Stimulated activated CD4-positive, alpha-beta T cell treated with anti-CD3 and anti-CD28 coated beads, TNF-alpha, amount 100 ng/mL, for 4 hours (primary cell): ENCODE measurements at places on chromosomes 6 and 20.

DNA sequence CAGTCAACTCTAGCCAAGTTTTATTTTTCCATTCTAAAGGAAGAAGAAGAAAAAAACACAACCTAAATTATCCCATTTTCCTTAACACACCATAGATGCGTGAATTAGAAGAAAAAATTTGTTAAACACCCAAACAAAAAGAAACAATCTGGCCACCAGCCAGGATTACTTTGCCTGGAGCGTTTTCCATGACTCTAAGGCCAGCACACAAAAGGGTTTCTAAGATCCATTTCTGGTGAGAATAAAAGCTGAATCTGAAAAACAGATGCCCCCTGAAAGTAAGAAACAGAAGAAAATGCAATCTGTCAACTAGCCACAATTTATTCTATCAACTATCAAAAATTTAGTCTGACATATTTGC, 267.2 kb upstream of the SULF2 start:
- no peak for DNase-seq

- no peak for DNase-seq
Measured at GRCh38 chr6:92681401-92681800, 738.0 kb downstream of the EPHA7 start.

DNA sequence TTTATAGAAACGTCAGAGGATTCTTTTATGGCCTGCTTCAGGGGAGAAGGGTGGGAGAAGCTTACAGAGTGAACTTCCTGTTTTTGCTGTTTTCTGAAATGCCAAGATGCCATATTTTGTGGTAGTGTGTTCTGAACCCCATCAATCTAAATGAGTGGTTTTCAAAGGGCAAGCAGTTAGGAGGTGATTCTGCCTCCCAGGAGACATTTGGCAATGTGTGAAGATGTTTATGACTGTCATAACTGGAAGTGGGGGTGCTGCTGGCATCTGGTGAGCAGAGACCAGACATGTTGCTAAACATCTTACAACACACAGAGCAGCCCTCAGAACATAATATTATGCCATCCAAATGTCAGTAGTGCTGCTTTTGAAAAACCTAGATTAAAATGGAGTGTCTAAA, 6.0 kb upstream of the PRL start:
- DNase-seq: no peak

GRCh38 chr6:81881660-81882059, 129.2 kb upstream of the TENT5A start:
- no peak for DNase-seq

DNA sequence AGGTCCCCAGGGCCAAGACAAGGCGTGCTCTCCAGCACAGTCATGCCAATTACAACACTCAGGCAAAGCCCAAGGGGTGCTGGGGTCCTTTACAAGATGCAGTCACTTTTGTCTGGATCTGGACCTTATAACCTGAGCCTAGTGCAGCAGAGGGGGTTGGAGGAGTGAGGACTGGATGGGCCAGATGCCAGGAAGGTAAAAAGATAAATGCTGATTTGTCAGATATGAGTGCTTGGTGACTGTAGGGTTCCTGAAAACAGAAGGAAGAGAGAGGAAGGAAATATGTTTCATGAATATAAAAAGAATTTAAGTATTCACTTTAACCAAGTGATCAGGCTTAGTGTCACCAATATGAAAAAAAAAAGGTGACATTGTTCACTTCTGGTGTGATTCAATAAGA, 43.4 kb upstream of the TFAP2A start:
- no peak for DNase-seq

DNA sequence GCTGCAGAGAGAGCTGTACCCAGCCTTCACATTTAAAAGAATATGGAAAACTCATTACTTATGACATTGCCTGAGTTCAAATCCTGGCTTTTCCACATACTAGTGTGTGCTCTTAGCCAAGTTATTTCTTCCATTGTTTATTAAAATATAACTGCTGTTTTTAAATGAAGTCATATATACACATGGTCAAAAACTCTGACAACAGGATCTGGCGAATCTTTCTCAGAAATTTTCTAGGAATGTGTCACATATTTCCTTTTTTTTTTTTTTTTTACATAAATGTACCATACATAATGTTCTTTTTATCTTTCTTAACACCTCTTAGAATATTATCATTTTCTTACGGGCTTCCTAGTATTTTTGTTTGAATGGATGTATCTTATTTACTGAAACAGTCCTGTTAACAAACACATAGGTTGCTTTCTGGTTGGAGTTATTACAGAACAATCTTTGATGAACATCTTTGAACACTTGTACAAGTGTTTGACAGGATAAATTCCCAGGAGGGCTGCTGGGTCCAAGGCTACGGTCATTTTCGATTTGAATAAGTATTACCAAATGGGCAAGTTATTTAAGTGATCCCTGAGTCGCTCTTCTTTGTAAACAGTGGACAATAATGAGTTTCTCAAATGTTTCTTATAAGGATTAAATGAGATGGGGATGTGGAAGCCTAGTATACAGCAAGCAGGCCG, 1.6 kb upstream of the SNX9 start:
- DNase-seq: no peak

DNA sequence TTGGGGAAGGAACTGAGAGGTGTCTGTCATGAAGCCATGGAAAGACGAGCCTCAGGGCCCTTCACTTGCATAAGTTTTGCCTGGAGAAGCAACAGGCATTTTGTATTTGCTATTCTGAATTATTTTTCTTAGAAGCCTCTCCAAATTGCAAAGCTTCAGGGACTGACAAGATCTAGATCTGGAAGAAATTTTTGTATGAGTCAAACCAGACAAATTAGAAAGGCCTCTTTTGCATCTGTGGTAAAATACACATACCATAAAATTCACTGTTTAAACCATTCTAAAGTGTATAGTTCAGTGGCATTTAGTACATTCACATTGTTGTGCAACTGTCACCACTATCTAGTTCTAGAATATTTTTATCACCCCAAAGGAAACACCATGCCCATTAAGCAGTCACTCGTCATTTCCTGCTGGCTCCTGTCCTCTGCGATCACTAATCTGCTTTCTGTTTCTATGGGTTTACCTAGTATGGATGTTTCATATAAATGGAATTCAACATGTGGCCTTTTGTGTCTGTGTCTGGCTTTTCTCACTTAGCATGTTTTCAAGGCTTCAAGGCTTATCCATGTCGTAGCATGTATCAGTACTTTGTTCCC, 269.1 kb downstream of the PHF3 start:
- DNase-seq: no peak

- no peak for DNase-seq
Measured at GRCh38 chr6:135094403-135094821, 39.8 kb upstream of the HBS1L start.

- no peak for DNase-seq
Measured at GRCh38 chr6:13027207-13027606, 301.1 kb downstream of the TBC1D7 start.

DNA sequence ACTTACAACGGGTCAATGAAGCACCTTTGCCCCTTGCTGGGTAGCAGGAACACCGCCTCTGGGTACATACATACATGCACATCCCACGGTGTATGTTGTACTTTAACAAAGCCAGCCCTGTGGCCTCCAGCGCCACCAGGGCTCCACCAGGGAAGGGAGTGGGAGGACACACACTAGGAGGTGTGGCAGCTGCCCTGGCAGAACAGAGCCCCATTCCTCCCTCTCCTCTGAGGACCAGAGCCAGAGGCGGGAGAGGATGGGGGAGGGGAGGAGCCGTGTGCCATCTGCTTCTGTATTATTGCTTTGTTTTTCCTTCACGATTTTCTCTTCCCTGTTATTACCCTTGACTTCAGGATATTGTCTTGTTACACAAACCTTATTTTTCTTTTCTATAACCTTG, 105.8 kb upstream of the TRAF3IP2 start:
- DNase-seq: no peak

DNA sequence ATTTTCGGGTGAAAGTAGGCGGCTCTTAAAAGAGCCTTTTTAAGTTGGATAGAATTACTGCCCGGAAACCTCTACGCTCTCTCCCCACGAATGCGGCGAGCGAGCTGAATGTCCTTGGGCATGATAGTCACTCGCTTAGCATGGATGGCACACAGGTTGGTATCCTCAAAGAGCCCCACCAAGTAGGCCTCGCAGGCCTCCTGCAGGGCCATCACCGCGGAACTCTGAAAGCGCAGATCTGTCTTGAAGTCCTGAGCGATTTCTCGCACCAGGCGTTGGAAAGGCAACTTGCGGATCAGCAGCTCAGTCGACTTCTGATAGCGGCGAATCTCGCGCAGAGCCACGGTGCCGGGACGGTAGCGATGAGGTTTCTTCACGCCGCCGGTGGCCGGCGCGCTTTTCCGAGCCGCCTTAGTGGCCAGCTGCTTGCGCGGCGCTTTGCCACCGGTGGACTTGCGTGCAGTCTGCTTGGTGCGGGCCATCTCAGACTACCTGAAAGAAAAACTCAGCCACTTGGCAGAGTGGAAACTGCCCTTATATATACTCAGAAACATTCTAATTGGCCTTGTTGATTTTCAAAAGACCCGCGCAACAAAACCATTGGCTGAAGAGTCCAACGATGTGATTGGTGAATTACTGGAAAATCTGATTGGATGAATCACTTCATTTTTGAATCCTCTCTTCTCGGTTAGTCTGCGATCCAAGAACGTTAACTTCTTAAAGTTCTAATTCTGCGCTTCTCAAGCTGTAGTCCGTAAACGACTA, 93.9 kb upstream of the BTN3A2 start:
- DNase-seq: peak; percentile 33

DNA sequence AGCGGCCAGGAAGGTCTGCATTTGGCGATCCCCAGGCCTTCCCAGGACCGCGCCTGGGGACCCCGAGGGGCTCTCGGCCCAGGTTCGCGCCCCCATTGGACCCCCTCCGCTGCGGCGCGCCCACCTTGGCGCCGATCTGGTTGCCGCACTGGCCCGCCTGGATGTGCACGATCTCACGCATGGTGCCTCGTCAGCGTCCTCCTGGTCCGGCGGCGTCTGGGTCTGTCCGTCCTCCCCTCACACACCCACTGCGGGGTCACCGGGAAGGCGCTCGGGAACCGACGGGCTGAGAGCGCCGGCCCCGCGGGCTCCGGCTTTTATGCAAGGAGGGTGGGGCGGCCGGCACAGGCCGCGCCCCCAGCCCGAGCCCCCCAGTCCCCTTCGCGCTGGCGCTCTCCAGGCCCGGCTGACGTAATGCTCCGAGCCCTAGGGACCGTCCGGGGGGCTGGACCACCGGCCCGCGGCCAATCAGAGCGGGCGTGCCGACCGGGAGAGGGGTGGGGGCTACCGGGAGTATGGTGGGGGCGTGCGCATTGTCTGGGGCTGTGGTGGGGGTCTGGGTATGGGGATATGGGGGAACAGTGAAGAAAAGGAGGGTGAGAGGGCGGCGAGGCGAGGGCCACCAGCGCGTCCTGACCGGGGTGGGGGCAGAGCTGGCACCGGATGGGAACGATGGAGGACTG, at the start of gene TUBB2B:
TSS of gene TUBB2B (minus strand) at position 291 of the 683 bp plus-strand sequence. CDS start at position 181, 110 bp downstream.
- no peak for DNase-seq

- no peak for DNase-seq
Measured at GRCh38 chr6:80183019-80183795, 76.7 kb downstream of the BCKDHB start.

GRCh38 chr6:121826156-121826810, 390.8 kb downstream of the GJA1 start:
- no peak for DNase-seq
